RPMI7951 (cell line): ENCODE measurements at places on chromosomes 6 and 20. TPM values are rescaled to one million over a fixed set of nuclear protein-coding genes. Genes with fewer than 3 reads are reported as not detected.

Gene DYNLT2
- 1.8 and 2.0 TPM in 2 replicates for total RNA-seq

Gene C6orf52
- total RNA-seq: 1.7 TPM in 1 of 2 replicates, not detected in the other

Gene WFDC5
- not detected in 2 replicates for total RNA-seq

Gene SLC17A3
- not detected in 2 replicates for total RNA-seq

Gene VGLL2
- total RNA-seq: not detected in 2 replicates

Gene CFAP61
- 0.12 TPM in 1 of 2 replicates, not detected in the other for total RNA-seq

Gene TREM2
- total RNA-seq: 0.39 TPM in 1 of 2 replicates, not detected in the other

Gene CRISP2
- not detected in 2 replicates for total RNA-seq

Gene NRSN1
- not detected in 2 replicates for total RNA-seq

Gene LAMA2
- total RNA-seq: 0.68 and 0.84 TPM in 2 replicates

Gene CST2
- total RNA-seq: 0.84 TPM in 1 of 2 replicates, not detected in the other

Gene GPR63
- 0.24 and 0.29 TPM in 2 replicates for total RNA-seq

GRCh38 chr6:105510746-105511145 lies 107.9 kb upstream of the PREP start:
- peak; percentile 46 for DNase-seq

DNA sequence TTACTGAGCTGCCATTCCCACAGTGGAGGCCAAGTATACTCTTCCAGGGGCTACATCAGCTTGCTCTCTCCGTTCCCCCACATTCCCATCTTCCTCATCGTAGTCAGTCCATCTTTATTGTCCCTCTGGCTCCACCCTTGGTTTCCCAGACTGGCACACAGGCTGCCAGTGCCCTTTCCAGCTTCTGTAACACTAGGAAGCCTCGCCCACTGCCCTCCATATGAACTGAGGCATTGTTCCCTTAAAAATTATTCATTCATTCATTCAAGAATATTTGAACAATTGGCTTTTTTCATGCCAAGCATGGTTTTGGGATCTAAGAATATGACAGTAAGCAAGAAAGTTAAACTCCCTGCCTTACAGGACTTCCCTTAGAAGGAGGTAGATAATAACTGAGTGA lies 14.3 kb downstream of the ROS1 start:
- DNase-seq: no peak

DNA sequence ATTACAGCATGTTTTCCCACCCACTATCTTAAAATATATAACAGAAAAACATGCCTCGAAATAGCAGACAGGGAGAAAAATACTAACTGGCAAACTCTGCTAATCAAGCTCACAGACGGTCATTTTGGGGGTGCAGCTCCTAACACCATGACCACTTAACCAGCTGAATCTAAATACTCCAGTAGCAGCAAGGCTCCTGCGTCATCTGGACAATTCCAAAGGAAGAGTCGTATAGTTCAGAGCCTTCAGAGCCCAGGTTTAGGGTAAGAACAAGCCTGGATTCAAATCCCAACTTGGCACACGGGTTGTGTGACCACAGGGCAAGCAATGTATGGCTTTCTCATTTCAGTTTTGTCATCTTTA lies 81.3 kb upstream of the COL21A1 start:
- no peak for DNase-seq

DNA sequence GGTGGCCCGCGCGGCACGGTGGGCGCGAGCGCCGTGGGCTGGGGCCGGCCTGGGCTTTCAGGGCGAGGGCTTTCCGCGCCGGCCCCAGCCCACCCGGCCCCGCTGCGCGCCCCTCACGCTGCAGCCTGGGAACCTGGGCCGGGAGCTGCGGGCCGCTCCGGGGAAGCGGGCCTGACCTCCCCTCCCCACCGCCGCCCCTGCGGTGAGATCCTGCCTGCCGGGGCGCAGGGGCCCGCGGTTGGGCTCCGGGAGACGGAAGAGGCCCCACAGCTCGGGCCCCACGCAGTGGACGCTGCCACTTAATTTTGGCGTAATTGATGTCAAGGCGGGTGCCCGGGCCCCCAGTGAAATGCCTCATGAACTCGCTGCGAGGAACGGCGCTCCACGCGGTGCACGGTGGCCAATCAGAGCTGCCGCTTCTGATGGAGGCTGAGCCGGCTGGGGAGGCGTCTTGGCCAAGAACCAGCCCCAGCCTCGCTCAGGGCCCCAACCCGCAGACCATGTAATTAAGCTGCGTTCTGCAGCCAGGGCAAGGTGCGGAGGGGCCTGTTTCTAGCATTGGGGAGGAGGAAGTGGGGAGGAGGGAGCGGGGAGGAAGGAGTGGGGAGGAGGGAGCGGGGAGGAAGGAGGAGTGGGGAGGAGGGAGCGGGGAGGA lies 96.1 kb upstream of the BHLHE23 start:
- peak; percentile 53 for DNase-seq

GRCh38 chr20:10922941-10923340 lies 249.1 kb upstream of the JAG1 start:
- peak; percentile 94 for DNase-seq

GRCh38 chr20:58233881-58234528 lies 5.6 kb upstream of the ANKRD60 start:
- DNase-seq: no peak

DNA sequence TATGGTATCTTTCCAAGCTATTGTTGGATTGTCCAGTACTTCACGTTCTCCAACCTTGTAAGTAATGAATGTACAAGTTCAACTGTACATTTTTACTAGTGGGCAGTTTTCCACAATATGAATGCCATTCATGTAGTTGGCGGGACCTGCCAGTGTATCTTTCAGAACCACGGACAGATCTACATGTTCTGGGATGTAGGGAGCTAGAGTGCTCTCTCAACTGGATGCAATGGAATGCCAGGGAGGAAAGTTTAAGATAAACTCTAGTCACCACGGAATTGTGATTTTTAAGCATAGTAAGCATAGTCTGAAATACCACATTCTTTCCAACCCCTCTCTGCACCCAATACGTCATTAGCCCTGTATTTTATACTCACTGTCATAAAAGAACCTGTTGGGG lies 21.5 kb upstream of the HLA-C start:
- DNase-seq: peak; percentile 42

DNA sequence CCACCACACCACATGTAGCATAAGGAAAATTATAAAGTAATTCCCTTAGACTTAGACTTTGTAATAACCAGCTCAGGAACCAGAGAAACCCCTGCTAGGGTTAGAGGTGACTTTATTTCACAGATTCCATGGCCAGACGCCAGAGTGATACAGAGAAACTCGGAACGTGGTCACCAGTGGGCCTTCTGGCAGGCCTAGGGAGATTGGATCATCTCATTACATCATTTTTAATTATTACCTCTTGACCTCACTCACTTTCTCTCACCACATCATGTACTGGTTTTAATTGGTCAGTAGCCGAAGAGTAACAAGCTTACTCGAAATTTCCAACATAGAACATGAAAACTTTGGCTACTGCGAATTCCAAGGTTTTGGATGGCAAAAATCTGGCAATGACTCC lies 72.9 kb downstream of the BMP6 start:
- no peak for DNase-seq

- no peak for DNase-seq
Measured at GRCh38 chr20:39812116-39812515, 850.0 kb downstream of the DHX35 start.

DNA sequence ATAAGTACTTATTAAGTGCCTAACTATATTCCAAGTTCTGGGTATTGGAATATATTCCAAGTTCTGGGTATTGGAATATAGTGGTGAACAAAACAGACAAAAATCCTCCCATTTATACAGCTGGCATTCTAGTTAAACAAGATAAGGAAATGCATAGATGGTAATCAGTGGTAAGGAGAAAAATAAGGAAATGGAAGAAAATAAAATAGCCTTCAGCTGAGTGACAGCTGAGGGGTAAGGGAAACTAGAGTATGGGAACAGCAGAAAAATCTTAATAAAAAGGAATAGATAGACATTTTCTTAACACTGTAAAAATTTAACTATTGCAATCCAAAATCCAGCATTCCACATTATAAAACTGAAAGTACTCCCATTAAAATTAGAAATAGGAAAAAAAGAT lies 17.2 kb upstream of the WFDC10A start:
- DNase-seq: no peak

- no peak for DNase-seq
Measured at GRCh38 chr6:18062733-18063132, 59.7 kb downstream of the NHLRC1 start.

DNA sequence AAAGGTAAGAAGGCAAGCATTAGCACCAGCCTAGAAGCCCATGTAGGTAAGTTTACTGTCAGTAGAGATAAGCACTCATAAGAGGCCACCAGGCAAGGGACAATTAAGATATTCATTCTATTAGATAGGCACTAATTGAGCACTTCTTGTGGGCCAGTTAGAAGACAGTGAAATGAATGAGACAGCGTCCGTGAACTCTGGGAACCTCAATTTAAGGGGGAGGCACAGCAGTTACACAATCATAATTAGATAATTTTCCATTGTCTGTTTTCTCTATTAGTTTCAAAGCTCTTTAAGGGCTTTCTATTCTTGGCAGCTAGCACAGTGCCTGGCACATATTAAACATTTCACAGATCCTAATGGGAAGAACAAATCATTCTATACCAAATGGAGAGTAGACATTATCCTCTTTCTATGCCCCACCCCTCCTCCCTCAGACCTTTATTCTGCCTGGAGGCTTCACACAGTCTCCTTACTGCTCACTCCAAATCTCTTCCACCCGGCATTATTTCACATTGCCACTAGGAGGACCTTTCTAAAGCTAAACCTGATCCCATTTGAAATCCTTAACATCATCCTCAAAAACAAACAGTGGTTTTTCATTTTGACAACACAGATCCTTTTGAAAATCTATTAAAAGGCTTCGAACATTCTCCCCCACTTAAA lies 529.6 kb downstream of the ADGRB3 start:
- no peak for DNase-seq

DNA sequence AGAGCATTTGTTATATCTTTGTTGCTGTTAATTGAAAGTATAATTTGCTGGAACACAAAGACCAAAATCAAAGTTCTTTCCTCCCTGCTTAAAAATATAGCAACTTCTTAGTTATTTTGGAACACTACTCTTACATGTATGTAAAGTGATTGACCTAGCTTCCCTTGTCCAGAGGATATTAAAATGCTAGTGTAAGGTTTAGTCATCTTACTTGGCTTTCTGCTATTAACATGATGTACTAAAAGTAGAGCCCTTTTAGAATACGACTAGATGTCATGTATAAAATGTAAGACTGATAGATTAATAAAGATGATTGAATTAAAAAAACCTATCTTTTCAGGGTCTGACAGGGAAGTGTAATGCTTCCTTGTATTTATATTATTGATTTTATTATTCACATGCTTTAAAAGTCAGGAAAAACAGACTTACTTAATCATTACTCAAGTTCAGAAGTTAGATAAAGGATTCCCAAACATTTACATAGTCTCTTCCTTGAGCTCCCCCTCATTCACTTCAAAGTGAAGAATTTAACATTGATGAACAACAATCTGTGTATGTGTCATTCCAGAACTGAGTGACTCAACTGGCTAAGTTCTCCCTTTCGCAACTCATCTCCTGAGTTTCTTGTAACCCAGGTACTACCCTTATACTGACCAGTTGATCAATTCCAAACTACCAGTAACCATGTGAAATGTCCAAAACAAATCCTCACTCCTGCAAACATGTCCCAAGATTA lies 50.9 kb downstream of the BTBD9 start:
- peak; percentile 19 for DNase-seq

GRCh38 chr20:12411246-12411940 lies 493.7 kb downstream of the BTBD3 start:
- no peak for DNase-seq

DNA sequence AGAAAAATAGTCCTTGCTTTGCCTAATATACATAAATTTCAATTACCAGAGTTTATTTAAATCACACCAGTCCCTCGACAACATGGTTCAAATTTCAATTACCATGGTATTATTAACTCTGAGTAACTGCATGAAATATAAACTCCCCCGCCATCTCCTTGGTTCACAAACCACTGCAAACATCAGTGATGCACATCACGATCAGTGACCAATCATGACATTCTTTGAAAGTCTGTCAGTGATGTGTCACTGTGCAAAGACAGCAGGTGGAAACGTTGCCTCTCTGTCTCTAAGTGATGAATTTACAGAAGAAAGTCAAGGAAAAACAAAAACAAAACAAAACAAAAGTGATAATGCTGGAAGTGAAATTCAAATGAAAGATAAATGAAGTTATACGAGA lies 86.7 kb downstream of the TASP1 start:
- peak; percentile 19 for DNase-seq

DNA sequence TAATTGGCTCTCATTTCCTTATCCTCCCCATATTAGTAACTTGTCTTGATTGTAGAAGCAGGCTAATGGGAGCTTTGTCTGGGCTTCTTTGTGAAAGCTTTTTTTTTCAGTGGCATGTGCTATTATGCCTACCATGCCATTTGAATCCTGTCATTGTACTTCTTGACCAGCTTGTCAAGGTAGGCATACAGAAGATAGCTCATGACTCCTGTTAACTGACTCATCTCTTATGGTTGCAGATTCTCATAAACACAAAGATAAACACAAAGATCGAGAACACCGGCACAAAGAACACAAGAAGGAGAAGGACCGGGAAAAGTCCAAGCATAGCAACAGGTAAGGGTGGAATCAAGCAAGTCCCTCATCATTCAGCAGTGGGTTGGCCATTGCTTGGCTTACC lies 32.5 kb downstream of the TOP1 start:
- no peak for DNase-seq

- DNase-seq: peak; percentile 39
Measured at GRCh38 chr20:48153523-48153922, 368.2 kb upstream of the SULF2 start.

GRCh38 chr6:138991206-138991605 lies 3.2 kb upstream of the REPS1 start:
- no peak for DNase-seq

- no peak for DNase-seq
Measured at GRCh38 chr6:136737374-136737844, 54.9 kb downstream of the MAP3K5 start.

DNA sequence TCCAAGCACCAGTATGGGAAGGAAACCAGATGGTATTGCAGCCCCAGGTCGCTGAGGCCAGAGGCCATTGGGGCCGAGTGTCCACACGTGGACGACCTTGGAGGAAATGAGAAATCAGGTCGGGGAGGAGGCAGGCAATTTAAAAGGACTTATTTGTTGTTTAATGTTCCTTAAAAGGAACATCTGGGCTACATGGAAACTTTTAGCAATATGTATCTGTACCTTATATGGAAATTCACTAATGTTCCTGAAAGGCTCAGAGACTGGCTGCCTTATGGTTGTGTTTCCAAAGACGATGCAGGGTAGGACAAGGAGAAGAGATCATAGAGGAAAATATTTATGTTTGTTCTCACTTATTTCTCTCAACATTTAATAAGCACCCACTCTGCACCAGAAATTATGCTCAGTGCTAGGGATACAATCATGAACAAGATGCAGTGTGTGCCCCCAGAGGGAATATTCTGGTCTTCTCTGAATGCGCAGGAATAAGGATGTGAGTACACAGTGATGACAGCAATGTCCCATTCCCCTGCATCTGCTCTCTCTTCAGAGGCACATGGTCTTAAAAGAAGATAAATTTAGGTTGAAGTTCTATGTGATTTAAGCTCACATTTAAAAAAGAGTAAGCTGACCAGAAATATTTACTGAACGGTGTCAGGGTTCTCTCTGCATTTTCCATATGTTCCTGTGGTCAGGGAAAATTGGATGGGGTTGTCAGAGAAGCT lies 3.4 kb downstream of the BNIP5 start:
- DNase-seq: no peak
